ENCODE measurements at places on chromosomes 2 and 18.
A peak's percentile ranks its signal among the peaks of the same experiment; 100 is the strongest.

GRCh38 chr2:119156891-119157773 lies 1.4 kb downstream of the C1QL2 start:
- DNase-seq = peak; percentile 17

- DNase-seq = no peak
Measured at GRCh38 chr2:234580686-234581085, 83.8 kb upstream of the ARL4C start.

DNA sequence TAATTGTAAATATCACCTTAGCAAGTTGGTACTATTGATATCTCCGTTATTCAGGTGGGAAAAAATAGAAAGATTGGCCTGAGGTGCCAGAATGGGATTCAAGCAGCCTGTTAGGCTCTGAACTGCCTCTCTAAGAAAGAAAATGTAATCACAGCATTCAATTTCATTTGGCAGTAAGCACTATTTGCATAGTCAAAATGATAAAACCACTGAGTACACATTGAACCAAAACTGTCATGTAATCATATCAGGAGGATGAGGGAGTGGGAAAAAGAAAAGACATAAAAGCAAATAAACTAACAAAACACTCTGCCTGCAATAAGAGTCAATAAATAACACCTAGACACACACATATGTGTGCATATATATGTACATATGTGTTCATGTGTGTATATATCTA lies 103.9 kb upstream of the TACR1 start:
- no peak for DNase-seq

DNA sequence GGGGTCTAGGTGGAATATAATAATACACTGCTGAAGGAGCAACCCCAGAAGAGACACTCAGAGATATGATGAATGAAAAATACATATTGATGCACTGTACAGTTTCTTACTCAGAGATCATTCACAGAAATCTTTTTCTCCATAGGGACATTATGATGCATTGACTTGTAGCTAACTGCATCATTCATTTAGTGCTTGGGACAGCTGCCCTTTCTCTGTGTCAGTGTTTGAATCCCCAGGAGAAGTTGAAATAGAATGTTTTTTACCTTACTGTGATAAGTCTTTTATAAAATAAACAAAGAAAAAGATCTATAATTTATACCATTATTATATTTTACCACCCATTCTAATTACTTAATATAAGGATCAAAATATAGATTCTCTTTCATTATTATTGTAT lies 91.7 kb upstream of the DSEL start:
- no peak for DNase-seq

GRCh38 chr2:226451486-226451885 lies 348.1 kb downstream of the IRS1 start:
- DNase-seq = no peak

GRCh38 chr2:60485055-60485454 lies 68.4 kb downstream of the BCL11A start:
- no peak for DNase-seq

- DNase-seq = no peak
Measured at GRCh38 chr2:56892382-56892781, 708.6 kb downstream of the CCDC85A start.

DNA sequence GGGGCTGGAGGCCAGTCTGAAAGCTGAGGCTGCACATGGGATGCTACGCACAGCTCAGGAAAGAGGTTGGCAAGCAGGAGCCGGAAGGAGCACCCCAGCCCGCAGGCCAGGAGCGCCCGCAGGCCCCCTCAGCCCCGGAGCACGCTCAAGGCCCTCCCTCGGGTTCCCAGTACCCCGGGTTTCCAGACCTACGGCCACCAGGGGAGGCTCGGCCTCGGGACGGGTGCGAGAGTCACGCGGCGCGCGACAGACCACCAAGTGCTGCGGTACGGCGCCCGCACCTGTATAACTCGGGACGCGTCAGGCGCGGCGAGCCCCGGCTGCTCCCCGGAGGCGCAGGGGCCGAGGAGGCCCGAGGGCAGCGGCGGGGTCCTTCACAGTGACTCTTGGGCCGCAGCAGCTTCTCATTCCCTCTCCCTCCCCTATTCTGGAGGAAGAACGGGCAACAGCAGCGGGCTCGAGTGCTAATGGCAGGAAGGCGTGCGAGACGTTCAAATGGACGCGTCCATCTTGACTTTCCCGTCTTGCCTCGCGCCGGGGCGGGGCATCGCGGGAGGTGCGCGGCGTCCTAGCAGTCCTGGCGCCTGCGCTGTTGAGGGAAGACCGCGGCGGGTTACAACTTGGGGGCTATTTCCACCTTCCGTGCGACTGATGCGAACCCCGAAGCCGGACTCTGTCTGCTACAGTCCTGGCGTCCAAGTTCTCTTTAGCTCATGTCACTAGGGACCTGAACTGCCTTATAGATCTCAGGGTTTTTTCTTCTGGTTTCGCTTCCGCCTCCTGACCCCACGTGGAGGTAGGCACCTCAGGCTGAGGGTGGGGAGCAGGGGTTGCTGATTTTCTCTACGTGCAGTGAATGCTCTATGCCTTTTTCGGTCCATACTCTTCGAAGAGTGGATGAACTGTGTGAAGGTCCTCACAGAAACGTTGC lies at the start of gene ANAPC1:
TSS of gene ANAPC1 (minus strand) at position 533 of the 931 bp plus-strand sequence. CDS start 3,368 bp downstream, outside the sequence.
- peak; percentile 85 for DNase-seq

DNA sequence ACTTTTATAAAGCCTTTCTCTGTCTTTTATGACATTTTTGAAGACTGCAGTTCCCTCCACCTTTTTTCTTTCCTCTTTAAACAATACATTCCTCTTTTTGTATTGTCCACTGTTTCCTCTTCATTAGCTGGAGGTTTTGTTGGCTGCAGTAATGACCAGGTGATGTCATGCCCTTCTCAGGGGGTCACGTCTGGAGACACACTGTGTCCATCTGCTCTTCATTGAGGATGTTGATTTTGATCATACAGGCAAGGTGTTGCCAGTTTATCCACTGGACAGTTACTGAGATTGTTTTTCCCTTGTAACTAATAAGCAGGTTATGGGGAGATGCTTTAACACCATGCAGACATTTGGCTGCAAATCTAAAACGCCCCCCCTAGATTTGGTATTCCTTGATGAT lies 19.8 kb downstream of the ZNF407 start:
- DNase-seq = no peak

- DNase-seq = peak; percentile 63
Measured at GRCh38 chr2:170812710-170813600, 3.7 kb upstream of the GAD1 start.

DNA sequence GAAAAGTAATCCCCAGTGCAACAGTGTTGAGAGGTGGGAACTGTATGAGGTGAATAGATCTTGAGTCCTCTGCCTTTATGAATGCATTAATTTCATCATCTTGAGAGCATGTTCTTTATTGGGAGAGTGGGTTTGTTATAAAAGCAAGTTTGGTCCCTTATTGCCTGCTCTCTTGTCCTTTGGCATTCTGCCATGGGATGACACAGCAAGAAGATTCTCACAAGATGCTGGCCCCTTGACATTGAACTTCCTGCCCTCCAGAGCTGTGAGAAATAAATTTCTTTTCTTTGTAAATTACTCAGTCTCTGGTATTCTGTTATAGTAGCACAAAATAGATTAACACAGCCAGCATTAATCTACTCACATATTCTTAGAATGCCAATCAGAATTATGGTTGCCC lies 108.6 kb downstream of the EHBP1 start:
- DNase-seq = no peak

DNA sequence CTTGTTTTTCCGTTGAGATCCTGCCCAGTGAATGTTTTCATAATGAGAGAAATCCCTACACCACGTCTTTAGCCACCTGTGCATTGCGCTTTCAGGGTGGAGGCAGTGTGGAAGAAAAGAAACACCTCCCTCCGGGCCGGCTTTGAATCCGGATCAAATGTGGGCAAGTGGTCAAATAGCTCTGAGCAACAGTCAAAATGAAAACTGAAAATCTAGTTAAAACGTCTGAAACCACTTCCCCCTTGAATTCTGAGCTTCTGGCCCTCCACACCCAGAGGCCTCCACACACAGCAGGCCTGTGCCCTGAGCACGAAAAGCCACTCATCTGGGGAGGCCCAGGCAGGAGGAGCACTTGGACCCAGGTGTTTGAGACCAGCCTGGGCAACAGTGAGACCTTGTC lies 263.6 kb upstream of the SALL3 start:
- DNase-seq = no peak

DNA sequence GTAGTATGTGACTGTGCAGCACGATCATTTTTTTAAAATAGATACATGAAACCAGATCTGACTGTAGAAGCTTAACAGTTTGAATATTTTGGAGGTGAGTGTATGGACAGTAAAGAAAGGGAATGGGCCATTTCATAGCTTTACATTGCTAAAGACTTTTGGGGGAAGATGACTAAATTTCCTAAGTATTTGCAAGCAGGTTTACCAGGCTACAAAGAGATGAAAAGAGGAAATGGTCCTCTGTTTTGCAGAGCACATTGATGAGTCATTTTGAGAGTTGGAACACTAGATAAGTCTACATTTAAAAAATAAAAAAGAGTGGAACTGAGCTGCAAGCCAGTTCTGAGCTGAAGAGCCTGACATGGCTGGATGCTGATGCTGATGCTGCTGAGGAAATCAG lies 115.7 kb upstream of the LRATD1 start:
- no peak for DNase-seq

- no peak for DNase-seq
Measured at GRCh38 chr2:176039375-176039774, 37.3 kb upstream of the LNPK start.

DNA sequence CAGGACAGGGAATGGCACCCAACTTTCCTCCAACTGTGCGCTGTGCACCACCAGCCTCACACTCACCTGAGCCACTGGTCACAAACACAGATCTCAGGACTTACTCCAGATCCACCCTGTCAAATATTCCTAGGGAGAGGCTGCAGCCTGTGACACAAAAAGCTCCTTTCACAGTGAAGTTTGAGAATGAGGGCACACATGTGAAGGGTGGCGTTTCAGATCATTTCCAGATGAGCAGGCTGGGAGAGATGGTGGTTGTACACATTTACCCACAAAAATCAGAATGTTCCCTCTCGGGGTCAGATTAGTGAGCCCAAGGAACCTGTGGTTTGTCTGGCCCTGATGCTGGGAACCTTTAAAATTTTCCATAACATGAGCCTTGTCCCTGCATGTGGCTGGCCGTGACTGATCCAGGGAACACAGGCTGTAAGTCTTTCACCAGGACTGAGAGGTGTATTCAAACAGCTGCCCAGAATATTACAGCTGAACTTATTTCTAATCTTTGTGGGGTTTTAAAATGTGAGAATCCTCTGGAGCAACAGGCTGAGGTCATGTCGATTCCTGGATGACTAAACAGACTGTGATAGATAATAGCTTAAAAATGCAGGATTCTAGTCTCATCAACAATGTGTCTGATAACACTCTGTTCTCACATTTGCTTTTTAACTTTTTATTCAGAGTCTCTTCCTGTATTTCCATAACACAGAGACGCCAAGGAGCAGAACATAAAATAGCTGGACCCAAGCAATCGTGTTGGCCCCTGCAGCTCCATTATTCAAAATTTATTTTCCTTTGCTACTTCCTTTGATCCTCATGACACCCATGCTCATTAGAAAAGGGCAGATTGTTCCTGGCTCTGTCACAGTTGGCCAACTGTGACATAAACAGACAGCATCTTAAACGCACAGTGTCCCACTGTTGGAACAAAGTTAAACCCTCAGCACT lies 35.5 kb downstream of the IL1R2 start:
- DNase-seq = no peak

- DNase-seq = no peak
Measured at GRCh38 chr2:171814883-171815282, 79.2 kb downstream of the SLC25A12 start.

DNA sequence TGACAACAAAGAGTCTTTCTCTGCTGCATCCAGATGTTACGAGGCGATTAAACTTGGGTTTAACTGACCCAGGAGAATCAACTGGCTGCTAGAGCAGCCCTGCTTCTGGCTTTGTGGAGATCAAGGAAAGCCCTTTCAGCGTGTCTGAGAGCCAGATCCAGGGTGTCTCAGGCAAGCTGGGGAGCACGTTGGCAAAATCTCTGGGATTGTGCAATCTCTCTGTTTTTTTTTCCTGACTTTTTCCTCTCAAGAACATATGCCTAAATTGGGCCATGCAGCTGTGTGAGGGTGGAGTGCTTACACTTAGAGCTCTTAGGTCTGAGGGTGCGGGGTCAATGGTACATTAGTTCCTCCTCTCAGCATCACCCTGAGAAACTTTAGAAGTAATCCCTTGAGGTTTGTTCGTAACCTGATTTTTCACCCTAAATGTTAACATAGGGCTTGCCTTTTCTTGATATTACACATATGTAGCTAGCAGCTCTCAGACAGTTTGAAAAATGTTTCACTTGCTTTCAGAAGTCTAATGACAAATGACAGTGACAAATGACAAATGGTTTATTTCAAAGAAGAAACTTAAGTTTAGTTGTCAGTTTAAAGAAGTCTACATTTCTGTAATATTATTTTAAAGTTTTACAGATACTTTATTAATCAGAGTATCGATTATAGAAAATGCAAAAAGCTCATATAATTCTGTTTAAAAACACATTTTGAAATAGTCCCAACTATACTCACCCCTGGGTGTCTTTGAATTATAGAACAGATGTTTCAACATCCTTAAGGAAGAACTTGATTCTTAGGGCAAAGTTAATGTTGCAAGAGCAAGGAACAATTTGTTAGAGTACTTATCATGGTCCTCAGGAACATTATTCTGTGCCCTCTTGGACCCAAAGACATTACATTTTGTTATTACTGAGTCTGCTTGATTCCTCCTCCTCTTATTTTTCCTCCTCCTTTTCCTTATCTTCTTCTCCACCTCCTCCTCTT lies 38.4 kb upstream of the ZSWIM2 start:
- DNase-seq = no peak

- DNase-seq = no peak
Measured at GRCh38 chr2:236341067-236341466, 76.9 kb upstream of the ASB18 start.

DNA sequence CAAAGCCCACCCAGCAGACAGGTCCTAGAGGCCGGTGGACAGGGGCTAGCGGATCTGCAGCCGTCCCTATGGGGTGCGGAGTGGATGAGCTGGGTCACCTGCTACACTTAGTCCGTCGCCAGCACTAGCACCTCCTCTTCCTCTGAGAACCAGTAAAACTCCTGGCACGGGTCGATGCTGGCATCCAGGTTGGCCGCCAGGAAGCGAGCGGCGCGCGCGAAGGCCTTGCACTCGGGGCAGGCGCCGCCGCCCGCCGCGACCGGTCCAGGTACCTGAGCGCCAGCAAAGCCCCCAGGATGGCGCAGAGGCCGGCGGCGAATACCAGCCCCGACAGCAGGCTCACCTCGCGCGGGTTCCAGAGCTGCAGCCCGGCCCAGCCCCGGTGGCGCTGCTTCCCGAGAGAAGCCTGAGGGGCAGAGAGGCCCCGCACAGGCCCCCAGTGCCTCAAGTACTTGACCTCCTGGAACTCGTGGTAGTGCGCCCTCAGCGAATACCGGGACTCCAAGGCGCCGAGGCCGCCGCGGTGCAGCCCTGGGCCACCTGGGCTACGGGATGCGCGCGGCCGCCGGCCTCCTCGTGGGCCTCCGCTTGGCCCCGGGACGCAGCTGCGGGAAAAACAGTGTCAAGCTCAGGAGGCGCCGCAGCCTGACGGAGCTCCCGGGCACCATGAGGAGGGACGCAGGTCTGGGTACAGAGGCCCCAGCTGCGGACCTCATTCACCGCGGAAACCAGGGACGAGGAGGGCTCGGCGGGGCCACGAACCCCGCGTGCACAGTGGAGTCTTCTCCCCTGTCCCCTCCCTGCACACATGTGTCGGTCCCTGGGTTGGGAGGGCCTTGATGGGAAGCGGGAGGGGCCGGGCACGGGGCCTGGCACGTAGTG lies 27.5 kb upstream of the ALPP start:
- DNase-seq = no peak

GRCh38 chr2:181988154-181988924 lies 2.7 kb downstream of the PPP1R1C start:
- DNase-seq = no peak

Data from endothelial cell (in vitro differentiated cells).